ENCODE measurements at places on chromosomes 5 and 9. TPM values are rescaled to one million over a fixed set of nuclear protein-coding genes. Genes with fewer than 3 reads are reported as not detected.
A peak's percentile ranks its signal among the peaks of the same experiment; 100 is the strongest.

Gene DCTN4
- 42.5 TPM for total RNA-seq

DNA sequence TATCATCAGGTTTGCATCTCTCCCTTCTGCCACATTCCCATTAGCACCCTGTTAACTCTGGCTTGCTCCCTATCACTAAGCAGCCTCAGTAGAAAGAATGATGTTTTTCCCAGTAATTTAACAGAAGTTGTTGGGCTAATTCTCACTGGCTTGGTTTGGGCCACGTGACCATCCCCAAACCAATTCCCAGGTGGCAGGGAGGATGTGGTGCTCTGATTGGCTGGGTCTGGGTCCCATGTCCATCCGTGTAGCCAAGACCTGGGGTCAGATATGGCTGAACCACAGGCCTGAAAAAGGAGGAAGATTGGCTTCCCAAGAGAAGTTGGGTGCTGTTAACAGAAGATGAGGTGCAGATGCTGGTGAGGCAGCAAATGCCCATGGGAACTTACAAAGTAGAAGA is 122.0 kb downstream of the BOD1 start:
- no peak for DNase-seq

GRCh38 chr9:89606049-89606623 is 1.3 kb downstream of the GADD45G start:
- DNase-seq = no peak

GRCh38 chr5:66021585-66021984 is 95.2 kb downstream of the ERBIN start:
- no peak for DNase-seq

GRCh38 chr5:7904170-7904569 is 35.2 kb downstream of the MTRR start:
- no peak for DNase-seq

DNA sequence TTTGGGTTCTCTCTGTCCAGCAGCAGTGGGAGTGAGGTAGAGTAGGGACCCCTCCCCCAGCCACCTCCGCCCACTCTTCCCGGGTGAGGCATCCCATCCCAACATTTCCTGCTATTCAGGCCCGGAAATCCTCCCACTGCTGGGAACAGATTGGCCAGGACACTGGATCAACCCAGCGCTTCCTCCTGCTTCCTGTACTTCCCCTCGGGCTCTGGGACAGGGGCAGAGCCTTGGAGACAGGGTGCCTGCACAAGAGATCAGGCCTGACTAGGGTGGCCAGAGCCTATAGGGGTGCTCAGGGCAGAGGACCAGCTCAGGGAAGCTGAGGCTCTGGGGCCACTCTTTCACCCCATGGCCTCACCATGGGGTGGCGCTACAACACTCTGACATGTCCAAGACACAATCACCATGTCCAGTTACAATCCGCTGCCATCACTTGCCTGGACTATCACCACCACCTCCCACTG is 14.5 kb downstream of the SH2D3C start:
- DNase-seq = peak; percentile 85

Gene CTSV
- 113 TPM for total RNA-seq

DNA sequence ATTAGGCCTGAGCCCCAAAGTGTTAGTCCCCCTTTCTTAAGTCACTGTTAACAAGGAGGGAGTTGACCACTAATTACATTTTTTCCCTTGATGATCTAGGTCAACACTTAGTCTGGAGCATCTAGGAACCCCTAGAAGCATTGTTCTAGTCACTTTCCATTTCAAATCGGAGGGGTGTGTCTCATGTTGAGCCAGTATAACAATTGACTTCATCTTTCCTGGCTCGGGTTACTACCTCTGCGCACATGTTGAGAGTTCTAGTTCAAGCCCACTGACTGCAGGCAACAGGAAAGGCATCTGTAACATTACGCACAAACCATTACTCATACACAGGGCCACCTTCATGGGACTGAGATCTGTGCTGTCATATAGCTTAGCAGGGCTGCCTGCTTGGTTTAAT is 164.9 kb downstream of the NTRK2 start:
- DNase-seq = no peak

GRCh38 chr5:138981586-138981985 is 106.5 kb upstream of the LRRTM2 start:
- no peak for DNase-seq

- peak; percentile 80 for DNase-seq
Measured at GRCh38 chr5:173329491-173330337, 1.5 kb upstream of the STC2 start.

- DNase-seq = no peak
Measured at GRCh38 chr9:4904322-4905134, 80.5 kb upstream of the JAK2 start.

DNA sequence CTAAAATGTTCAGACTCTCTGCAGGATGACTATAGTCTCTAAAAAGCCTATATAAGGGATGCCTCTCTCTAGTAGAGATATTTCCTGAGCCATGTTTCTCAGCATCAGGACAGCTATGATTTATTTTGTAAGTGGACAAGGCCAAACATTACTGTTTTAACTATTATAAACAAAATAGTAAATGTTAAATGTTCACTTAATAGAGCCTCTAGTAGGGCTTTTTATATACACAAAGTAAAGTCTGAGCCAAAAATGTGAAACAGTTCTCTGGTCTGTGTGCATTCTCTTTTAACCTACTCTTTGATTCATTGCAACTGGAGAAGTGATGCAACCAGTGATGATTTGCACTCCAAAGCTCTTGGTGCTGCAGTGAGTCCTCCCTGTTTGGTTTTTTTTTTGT is 220.5 kb downstream of the GDNF start:
- no peak for DNase-seq

Gene SAXO1
- not detected for total RNA-seq

Gene ORM1
- total RNA-seq = not detected

DNA sequence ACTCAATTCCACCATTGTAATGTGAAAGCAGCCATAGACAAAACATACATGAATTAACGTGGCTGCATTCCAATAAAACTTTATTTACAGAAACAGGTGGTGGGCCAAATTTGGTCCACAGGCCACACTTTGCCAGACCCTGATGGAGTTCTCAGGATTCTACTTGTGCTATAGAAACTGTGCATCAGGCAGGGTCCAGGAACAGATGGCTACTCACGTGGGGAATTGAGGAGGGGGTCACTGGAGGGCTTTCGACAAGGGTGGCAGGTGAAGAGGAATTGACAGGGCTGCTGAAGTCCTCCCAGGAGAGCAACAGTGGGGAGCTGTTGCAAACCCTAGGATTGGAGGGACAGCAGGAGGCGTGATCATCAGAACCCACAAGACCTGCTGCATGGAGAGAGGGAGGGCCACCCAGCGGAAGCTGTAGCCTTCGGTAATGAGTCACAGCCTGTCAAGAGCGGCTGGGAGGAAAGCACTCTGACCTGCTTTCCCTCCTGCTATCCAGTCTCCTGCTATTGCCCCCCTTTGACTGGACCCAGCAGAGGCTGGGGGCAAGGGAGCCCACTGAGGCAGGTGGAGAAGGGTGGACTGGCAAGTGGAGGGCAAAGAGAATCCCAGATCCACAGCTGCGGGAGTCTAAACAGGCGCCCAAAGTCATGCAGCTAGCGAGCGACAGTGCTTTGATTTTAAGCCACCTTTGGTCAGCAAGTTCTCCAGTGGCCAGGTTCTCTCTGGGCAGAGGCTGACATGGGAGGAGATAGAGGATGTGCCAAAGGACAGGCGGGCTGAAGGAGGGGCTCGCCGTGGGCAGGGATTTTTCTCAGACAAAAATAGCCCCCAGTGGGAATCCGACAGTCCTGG is 138.3 kb upstream of the SMIM23 start:
- no peak for DNase-seq

GRCh38 chr5:180599590-180599914 is 8.3 kb upstream of the SCGB3A1 start:
- no peak for DNase-seq

GRCh38 chr5:579211-579610 is 32.9 kb upstream of the CEP72 start:
- DNase-seq = no peak

GRCh38 chr9:14315875-14316601 is 2.1 kb upstream of the NFIB start:
- DNase-seq = no peak

Gene TPPP
- total RNA-seq = 0.65 TPM

DNA sequence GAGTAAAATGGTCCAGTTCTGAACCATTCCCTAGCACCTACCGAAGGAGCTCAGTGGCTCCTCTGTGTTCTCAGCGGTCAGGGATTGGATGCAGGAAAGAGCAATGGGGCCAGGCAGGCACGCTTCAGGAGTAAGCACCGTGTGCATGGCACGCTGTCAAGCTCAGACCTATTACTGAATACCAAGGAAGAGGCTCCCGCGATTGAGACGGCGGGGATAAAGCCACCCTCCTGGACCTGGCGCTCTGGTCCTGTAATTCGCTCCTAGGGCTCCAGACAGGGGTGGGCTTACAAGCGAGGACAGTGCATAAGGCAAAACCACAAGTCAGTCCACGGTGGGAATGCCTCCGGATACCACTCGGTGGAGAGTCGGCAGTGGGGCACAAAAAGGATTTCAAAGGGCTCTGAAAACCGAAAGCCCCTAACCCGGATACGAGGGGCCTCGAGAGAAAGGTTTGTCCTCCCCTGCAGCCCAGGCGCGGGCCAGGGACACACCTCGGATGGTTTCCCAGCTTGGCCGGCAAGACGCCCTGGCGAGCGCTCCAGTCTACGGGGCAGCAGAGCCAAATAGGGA is 988 bp downstream of the OXCT1 start:
- DNase-seq = no peak

DNA sequence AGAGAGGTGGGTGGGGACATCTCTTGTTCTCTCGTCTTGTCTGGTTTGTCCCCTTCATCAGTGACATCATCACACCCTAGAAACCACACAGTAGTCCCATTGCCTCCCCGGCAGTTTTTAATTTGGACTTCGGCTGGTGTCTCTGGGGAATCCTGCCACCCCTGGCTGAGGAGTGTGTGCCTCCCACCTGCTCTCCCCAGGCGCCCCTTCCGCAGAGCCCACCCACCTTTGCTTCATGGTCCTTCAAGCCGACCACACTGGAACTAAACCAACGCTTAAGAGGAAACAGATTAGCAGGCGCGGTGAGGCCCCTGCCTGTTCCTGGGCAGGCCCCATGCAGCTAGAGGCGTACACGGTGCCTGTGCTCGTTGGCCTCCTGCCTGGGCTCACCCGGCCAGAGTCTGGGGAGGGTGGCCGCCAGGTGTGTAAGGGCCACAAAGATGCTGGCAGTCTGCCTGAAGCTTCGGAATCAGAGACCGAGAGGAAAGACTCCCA is 107.6 kb upstream of the SPRY4 start:
- DNase-seq = no peak

- DNase-seq = no peak
Measured at GRCh38 chr5:55231919-55232270, 1.5 kb downstream of the CCNO start.

DNA sequence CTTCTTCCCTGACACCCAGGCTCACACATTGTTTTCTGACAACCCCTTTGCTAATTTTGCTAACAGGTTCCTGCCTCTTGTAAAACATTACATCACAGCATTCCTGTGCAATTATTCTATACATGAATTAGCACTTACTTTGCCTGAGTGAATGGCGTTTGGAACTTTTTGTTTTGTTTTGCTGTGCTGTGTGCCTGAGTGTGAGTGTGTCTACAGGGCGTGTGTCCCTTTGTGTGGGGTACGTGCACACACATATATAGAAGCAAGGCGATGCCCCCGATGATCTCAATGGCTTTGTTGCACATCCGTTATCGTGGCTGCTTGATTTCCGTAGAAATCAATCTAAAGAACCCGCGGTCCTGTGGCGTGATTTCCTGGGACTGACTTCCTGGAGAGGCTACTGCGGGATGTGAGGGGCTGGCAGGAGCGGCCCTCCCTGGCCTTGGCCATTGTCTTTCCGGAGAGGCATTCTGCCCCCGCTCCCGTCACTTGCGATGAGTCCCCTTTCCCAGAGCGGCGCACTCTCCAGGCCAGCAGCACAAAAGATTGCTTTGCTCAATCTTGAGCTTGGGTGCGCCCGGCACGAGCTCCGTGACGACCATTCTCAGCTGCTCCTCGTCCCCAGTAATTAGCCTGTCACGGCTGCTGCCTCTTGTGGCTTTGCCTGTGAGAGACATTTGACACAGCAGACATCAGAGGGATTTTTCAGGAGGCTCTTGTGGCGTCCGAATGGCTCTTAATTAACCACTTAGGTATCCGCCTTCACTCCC is 398.1 kb upstream of the IRX1 start:
- no peak for DNase-seq

DNA sequence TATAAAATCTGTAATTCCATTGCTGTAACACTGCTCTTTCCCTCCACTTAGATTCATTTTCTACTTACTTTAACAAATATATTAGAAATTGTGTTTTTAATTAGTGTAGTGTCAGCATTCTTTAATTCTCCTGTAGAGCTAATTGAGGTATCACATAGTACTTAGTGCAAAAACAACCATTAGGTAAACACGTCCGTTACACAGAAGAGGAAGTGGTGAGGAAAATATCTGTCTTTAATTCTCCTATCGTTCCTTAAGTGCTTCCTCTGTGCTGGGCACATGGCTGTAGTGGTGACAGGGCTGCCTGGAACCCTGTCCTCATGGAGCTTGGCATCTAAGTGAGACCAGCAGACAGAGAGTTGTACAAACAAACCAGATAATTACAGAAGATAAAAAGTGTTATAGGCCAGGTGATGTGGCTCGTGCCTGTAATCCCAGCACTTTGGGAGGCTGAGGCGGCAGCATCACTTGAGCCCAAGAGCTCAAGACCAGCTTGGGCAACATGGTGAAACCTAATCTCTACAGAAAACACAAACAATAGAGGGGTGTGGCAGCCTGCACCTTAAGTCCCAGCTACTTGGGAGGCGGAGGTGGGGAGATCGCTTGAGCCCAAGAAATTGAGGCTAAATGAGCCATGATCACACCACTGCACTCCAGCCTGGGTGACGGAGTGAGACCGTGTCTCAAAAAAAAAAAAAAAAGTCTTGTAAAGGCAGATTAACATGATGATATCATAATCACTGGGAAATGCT is 36.4 kb downstream of the PARP8 start:
- no peak for DNase-seq

DNA sequence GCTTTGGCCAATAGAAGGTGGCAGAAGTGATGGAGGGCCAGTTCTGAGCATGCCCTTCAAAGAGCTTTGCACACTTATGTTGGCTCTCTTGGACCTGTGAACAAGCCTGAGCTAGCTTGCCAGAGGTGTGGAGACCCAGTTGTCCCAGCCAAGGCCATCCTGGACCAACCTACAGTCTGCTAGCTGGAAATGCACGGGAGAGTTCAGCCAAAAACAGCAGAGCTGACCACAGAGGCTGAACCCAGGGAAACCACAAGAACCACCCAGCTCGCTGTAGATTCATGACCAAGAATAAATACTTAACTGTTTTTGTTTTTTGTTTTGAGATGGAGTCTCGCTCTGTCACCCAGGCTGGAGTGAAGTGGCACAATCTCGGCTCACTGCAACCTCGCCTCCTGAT is 65.4 kb upstream of the HAND1 start:
- no peak for DNase-seq

DNA sequence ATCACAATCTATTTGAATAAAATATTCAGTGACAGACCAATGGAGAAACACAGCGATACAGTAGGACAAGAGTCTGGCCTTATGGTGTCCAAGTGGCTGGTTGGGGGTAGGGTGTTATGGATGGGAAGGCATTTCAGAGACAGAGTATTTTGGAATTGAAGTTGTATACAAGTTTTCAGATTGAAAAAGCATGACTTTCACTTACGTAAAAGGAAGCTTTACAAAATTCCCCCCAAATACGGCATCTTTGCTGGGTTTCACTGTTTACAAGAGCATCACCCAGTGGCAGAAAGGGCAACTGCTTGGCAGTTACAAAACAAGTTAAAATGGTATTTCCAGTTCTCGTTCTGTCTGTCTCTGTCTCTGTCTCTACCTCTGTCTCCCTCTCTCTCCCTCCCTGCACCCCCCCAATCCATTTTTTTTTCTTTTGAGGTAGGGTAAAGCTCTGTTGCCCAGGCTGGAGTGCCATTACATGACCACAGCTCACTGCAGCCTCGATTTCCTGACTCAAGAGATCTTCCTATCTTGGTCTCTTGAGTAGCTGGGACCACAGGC is 86.2 kb downstream of the PTPN3 start:
- no peak for DNase-seq

Data from H1 (cell line).